ENCODE measurements at places on chromosomes 7 and 10.

DNA sequence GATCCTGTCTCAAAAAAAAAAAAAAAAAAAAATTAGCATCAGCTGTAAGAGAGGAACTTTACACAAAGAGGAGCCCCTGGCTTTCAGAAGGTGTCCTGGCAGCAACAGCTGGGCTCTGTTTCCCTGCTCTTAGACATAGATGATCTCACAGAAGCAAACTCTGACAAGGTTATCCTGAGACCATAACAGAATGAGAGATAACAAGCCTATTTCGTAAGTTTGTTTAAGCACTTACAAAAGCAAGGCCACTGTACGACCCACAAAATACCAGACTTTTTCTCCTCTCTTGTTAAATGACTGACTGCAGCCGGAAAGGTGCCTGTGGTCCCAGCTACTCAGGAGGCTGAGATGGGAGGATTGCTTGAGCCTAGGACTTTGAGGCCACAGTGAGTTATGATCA, 33.3 kb upstream of the OTUD1 start:
- DNase-seq, result no peak

DNA sequence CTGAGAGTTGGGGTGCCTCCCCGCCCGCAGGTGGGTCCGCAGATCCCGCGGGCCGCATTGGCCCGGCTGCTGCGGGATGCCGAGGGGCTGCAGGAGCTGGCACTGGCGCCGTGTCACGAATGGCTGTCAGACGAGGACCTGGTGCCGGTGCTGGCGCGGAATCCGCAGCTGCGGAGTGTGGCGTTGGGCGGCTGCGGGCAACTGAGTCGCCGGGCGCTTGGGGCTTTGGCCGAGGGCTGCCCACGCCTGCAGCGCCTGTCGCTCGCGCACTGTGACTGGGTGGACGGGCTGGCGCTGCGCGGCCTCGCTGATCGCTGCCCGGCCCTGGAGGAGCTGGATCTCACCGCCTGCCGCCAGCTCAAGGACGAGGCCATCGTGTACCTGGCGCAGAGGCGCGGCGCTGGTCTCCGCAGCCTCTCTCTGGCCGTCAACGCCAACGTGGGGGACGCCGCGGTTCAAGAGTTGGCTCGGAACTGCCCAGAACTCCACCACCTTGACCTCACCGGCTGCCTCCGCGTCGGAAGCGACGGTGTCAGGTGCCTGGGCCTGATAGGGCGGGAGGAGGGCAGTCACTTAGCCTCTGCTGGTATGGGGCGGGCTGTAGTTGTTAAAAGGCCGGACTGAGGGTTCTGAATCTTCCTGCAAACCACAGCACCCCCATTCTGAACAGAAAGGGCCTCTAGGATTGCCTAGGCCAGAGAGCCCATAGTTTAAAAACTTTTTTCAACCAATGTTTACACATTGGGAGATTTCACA, 1.3 kb downstream of the FBXL15 start:
- DNase-seq, result no peak

- no peak for DNase-seq
Observed at GRCh38 chr7:55071411-55072175, 52.8 kb downstream of the EGFR start.

GRCh38 chr10:70481105-70481504, 2.5 kb downstream of the PALD1 start:
- no peak for DNase-seq

GRCh38 chr10:92830478-92831389, 17.6 kb upstream of the EXOC6 start:
- no peak for DNase-seq

DNA sequence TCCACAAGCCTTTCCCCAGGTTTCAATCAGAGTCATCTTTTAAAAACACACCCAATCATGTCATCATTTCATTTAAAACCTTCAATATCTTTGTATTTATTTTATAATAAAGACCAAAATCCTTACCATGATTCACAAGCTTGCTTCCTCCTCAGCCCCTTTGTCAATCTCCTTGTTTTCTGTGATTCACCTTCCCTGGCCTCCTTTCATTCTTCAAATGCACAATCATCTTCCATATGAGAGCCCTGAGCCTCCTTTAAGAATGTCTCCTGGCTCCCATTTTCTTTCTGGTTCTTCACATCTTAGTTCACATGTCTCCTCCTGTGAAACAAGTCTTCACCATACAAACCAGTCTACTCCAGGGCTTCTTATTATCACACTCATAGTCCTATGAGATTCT, 904.0 kb downstream of the SORCS3 start:
- DNase-seq, result no peak

- DNase-seq, result peak; percentile 77
Observed at GRCh38 chr7:24882989-24883621, 96.9 kb downstream of the OSBPL3 start.

DNA sequence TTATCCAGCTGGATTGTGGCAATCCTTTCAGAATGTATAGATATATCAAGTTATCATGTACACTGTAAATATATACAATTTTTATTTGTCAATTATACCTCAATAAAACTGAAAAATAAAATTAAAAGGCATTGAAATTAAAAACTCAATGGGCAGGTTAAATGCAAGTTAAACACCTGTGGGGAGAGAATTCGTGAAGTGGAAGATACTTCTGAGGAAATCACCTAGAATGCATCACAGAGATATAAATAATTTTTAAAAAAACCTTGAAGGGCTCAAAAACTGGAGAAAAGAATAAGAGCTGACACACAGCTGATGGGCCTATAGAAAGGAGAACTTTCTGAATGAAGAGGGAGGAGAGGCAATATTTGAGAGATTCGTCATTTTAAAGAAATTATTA, 37.2 kb upstream of the DRGX start:
- no peak for DNase-seq

GRCh38 chr10:97519342-97519741, 20.6 kb downstream of the UBTD1 start:
- DNase-seq, result no peak

- DNase-seq, result no peak
Observed at GRCh38 chr7:122337011-122337410, 32.5 kb upstream of the FEZF1 start.

DNA sequence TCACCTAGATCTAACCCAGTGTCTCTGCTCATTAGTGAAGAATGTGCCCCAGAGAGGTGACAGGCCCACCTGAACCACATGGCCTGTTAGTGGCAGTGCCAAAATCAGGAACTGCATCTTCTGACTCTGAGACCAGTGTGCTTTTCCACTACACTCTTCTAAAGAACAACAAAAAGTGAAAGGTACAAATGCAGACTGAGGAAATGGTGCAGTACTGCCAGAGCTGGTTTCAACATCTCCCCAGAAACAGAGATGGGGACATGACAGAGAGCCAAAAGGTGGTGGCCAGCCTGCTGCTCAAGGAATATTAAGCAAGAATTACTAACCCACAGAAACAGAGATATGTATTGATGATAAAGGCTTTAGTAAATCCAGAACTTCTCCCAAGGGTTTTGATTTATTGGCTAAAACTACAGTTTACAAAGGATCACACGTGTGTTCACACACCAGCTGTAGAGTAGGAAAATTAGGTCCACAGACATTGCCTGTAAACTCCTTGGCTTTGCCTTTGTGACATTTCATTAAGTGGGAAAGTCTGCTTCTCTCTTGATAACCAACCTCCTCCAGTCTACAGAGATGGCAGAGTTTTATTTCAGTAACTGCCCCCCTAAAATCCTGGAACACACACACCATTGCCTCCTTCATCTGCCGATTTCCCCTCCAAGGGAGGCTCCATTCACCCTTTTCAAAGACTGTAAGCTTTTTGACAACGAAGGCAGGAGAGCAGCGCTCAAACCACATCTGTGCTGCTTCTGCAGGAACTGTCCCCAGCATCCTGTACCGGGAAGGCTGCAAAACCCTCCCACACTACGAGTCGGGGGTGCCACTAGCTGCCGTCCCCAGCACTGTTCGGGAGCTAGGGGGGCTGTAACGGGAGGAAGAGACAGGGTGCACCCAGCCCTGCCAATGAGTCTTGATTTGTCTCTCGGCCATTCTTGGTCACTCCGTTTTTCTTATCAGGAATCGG, 29.8 kb downstream of the GSDME start:
- DNase-seq, result no peak

GRCh38 chr10:104033401-104033930, 52.2 kb downstream of the COL17A1 start:
- DNase-seq, result no peak

- no peak for DNase-seq
Observed at GRCh38 chr10:118997379-118997778, 32.1 kb upstream of the NANOS1 start.

DNA sequence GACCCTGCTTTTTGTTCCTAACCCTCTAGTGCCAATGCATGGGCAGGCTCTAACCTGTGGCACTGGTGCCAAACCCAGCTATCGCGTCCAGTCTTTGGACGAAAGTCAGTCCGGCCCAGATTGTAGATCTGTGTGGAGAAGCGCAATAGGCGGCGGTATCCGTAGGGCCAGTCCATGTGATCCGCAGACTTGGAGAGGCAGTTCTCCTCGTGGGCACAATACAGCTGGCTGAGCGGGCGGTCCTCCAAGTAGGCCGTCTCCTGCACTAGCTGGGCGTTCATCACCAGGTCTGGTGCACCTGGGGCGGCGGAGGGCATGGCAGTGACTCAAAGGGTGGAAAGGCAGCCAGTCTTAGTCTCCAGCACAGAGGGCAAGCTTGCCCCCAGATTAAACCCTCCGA, 14.5 kb downstream of the LOXL4 start:
- no peak for DNase-seq

DNA sequence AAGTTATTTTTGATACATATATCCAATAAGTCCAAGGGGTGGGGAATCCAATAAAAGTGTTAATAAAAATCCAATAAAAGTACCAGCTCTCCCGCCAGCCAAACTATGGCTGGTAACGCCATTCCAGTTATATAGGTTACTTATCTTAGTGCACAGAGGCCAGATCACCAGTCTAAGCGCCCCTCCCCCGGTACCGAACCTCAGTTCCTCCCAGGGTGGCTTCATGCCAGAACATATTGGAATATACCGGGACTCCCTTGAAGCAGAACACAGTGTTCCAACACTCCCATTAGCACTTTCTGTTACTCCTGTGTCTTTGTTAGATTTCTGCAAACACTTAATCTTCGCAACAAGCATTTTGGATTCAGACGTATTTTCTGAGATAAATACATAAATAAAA, 7.5 kb downstream of the FBH1 start:
- DNase-seq, result no peak

DNA sequence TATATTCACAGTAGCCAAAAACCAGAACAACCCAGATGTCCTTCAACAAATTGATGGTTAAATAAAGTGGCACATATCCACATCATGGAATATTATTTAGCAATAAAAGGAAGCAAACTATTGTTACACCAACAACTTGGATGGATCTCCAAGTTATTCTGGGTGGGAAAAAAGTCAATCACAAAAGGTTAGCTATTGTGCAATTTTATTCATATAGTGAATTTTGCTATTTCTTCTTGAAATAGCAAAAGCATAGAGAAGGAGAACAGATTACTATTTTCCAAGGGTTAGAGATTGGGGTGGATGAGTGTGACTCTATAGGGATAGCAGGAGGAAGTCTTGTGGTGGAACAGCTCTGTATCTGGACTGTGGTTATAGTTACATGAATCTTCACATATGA, 87.0 kb downstream of the PTPN20 start:
- no peak for DNase-seq

DNA sequence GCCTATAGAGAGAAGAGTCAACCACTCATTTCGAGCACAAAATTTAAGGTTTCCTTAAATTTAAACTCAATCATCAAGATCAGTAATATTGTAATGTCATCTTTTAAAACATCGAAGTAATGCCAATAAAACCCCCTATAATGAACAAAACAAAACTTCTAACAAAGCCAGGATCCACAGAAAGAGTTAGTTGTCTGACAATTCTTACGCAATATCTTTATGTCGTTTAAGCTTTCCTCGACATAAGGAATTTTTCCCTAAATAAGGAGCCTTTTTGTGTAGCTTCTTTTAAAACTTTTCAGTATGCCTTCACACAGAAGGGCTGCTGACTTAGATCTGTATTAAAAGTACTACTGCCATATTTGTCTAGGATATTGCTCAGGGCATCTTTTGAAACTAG, 7.5 kb downstream of the EBLN1 start:
- no peak for DNase-seq

GRCh38 chr10:113199459-113199858, 249.4 kb downstream of the TCF7L2 start:
- no peak for DNase-seq

- no peak for DNase-seq
Observed at GRCh38 chr10:86673827-86674581, 5.7 kb downstream of the LDB3 start.
